ENCODE measurements at places on chromosomes 3 and 15. TPM values are rescaled to one million over a fixed set of nuclear protein-coding genes. Genes with fewer than 3 reads are reported as not detected.

DNA sequence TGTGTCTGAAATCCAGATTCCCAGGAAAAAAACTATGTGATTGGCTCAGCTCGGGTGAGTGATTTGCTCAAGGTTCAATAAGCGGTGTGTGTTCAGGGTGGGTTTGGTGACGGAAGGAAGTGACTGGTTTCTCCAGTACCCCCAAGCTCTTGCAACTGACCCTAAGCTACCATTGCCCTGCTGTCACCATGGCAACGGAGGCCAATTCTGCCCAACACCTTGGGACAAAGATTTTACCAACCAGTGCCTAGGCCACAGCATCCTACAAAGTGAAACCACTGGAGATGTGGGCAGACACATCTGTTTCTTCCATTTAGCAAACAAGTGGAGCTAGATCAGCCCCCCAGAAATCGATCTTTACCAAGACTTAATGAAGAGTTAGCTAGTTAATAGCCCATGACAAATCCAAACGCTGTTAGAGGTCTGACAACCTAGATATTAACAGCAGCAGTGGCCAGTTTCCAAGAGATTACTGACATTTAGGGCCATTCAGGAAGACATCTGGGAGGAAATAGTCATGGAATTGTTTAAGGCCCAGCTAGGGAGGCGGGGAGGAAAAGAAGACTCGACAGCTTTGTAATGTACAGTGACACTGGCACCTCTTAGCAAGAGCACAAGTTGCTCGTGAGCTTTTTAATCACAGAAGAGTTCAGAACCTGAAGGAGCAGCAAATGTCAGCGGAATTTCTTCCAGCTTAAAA lies 195.9 kb downstream of the SLCO3A1 start:
- no peaks in the 10 kb centered on the region for H3K27me3 ChIP-seq
- H3K27ac ChIP-seq, result no peak overlapping the region
- H3K36me3 ChIP-seq, result no peaks in the 10 kb centered on the region
- peaks cover 1% of the 10 kb centered on the region for H3K4me1 ChIP-seq
- no peak for DNase-seq

DNA sequence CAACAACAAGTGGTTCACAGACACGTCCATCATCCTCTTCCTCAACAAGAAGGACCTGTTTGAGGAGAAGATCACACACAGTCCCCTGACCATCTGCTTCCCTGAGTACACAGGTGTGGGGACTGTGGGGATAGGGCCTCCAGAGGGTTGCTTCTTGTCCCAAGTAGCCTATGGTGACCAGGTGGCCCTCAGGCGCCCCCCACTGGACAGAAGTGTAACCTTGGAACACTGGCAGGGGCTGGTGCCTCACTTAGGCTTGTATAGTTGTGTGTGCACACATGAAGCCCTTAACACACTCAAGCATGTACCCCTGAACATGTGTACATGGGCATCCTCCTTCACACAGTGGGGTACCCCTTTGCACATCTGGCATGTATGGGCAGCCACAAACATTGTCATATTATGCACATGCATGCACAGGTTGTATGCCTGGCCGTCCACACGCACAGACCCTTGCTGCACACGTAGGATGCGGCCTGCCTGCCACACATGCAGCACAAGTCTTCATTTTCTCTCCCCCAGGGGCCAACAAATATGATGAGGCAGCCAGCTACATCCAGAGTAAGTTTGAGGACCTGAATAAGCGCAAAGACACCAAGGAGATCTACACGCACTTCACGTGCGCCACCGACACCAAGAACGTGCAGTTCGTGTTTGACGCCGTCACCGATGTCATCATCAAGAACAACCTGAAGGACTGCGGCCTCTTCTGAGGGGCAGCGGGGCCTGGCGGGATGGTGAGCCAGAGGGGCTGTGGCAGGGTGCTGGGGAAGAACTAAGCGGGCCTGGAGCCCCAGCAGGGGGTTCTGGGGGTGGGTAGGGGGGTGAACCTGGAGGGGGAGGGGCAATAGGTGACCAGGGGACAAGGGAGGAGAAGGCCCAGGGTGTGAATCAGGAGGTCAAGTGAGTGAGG lies 11.7 kb upstream of the SEMA3B start:
- no peak overlapping the region for H3K27ac ChIP-seq
- peaks cover 33% of the 10 kb centered on the region for H3K36me3 ChIP-seq
- DNase-seq, result no peak
- H3K4me1 ChIP-seq, result peaks cover 30% of the 10 kb centered on the region
- no peak overlapping the region for H3K4me3 ChIP-seq

DNA sequence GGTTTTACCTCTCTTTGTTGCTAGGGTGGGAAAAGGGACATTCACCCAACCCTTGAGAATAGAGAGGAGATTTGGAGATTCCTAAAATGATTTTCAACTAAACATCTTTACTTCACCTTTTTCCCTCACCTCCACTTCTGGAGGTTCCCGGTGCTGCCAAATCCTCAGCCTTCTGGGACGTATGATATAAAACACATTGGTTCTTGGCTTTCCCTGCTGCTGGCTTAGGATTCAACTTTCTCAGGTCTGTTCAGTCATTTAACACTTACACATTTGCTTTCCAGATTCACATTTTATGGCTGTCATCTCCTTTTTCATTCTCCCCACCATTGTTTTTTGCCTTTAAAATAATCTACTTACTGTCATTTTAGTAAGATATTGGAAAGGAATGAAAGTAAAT lies 106.6 kb downstream of the PIK3R4 start:
- H3K27ac ChIP-seq, result no peak overlapping the region
- no peaks in the 10 kb centered on the region for H3K36me3 ChIP-seq
- no peak overlapping the region for H3K4me3 ChIP-seq
- no peak for DNase-seq
- H3K4me1 ChIP-seq, result no peaks in the 10 kb centered on the region

DNA sequence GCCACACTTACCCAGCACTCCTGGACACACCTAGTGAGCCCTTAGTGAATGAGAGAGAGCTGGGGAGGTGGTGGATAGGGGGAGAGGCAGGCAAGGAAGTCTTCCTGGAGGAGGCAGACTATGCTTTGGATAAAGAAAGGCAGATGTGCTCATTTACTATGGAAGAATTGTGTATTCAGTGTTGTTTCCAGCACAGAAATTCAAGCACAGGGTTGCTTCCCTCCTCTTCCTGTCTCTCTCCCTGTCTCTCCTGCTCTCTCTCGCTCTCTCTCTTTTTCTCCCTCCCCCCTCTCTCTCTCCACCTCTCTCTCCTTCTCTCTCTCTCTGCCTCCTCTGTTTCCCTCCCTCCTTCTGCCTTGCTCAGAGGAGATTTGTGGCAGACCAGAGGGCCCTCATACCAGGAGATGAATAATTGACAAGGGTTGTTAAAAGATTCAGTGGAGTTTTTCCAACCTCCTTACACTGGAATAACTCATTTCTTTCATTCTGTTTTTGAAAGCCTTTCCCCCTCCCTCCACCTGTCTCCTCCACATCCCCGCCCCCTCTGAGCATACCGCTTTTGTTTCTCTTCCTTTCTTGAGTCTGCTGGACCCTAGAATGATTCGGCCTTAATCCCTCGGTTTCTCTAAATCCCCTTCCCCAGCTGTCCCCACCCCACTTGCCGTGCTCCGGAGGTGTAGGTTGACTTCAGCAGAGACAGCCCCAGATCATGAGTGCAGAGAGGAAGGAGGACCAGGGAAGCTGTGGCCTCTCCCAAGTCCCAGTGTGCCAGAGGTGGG lies 65.6 kb downstream of the CCDC33 start:
- H3K36me3 ChIP-seq, result no peaks in the 10 kb centered on the region
- H3K27ac ChIP-seq, result no peak overlapping the region
- no peak overlapping the region for H3K4me3 ChIP-seq
- peaks cover 73% of the 10 kb centered on the region for H3K27me3 ChIP-seq
- H3K4me1 ChIP-seq, result no peaks in the 10 kb centered on the region

Gene BBX
- 30.9 TPM for polyA plus RNA-seq
